Activated CD4-positive, alpha-beta T cell treated with anti-CD3 and anti-CD28 coated beads, Interleukin-2, amount 50 U/mL, for 16 hours (primary cell): ENCODE measurements at places on chromosomes 13 and 19.

- no peak for DNase-seq
Measured at GRCh38 chr13:97719736-97720135, 233.7 kb upstream of the IPO5 start.

- no peak for DNase-seq
Measured at GRCh38 chr13:34671137-34671536, 270.9 kb upstream of the NBEA start.

DNA sequence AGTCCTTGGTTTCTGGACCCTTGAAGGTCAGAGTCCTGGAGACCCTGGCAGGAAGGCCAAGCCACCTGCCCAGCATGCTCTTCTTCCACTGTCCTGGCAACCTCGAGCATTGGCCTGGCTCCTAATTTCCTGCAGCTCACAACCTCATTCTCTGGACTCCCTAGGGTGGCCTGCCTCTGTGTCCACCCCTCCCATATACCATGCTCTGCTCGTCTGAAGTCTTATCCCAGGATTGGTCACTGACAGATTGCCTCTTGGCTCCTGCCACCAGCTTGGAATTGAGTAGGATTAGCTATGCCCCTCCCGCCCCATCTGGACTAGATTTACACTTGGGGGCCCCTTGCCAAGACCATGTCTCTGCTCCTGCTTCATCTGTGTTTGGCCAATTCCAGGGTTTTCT lies 17.1 kb upstream of the WASF3 start:
- no peak for DNase-seq

- DNase-seq = no peak
Measured at GRCh38 chr19:51019544-51019925, at the start of gene KLK10. KLK10 (minus strand) TSS chr19:51019709; CDS start chr19:51019130, 579 bp downstream.

DNA sequence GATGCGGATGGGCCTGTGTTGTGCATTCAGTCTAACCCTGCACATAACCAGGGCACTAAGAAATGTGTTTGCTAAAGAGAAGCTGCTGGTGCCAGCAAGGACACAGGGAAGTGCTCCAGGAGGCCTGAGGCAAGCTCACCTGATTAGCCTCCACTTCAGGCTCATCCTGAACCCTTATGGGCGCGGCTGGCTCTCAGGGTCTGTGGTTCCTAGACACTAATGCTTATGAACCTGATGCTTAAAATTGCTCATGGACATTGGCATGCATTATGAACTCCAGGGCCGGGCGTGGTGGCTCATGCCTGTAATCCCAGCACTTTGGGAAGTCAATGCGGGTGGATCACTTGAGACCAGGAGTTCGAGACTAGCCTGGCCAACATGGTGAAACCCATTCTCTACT lies 34.3 kb downstream of the SERP2 start:
- no peak for DNase-seq

- no peak for DNase-seq
Measured at GRCh38 chr19:12544401-12544876, 6.8 kb downstream of the ZNF564 start.

- no peak for DNase-seq
Measured at GRCh38 chr13:110220471-110220870, 86.5 kb downstream of the COL4A1 start.

DNA sequence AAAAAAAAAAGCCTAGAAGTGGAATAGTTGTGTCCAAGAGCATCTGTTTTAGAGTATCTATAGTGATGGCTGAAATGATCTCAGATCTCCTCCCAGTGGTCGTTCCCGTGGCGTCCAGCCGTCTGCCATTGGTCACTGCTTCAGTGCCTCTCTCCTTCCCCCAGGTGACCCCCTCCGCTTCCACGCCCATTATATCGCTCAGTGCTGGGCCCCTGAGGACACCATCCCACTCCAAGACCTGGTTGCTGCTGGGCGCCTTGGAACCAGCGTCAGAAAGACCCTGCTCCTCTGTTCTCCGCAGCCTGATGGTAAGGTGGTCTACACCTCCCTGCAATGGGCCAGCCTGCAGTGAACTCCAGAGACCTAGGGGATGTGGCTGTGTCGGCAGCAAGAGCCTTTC lies 1.9 kb downstream of the TSEN34 start:
- no peak for DNase-seq
